ENCODE measurements at places on chromosomes 12 and 14.

- no peak for DNase-seq
Measured at GRCh38 chr14:57297852-57298251, 29.1 kb downstream of the AP5M1 start.

GRCh38 chr12:123908884-123909725, 63.5 kb downstream of the CCDC92 start:
- DNase-seq = no peak

DNA sequence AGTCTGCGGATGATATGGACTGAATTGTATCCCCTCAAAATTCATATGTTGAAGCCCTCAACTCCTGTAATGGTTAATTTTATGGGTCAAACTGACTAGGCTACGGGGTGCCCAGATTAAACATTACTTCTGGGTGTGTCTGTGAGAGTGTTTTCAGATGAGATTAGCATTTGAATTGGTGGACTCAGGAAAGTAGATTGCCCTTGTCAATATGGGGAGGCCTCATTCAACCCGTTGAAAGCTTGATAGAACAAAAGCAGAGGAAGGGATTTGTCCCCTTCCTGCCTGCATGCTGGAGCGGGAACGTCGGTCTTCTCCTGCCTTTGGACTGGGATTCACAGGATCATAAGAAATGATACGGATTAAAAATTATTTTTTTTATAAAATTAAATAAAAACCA, 84.5 kb downstream of the BBS10 start:
- no peak for DNase-seq

- no peak for DNase-seq
Measured at GRCh38 chr12:116233669-116234068, 43.8 kb downstream of the MED13L start.

DNA sequence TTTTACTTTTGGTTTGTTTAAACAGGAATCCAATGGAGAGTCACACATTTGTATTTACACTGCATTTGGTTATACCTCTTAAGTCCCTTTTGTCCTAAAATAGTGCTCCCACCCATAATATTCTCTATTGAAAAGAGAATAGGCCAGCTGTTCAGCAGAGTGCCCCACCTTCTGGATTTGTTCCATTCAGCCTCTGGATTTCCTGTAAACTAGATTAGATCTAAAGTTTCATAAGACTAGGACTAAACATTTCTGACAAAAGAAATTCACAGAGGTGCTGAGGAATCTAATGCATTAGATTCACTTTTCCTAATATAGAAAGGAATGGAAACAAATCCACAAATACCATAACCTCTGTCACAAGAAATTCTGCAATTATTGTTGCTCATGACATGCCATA, 38.1 kb downstream of the GCH1 start:
- no peak for DNase-seq

DNA sequence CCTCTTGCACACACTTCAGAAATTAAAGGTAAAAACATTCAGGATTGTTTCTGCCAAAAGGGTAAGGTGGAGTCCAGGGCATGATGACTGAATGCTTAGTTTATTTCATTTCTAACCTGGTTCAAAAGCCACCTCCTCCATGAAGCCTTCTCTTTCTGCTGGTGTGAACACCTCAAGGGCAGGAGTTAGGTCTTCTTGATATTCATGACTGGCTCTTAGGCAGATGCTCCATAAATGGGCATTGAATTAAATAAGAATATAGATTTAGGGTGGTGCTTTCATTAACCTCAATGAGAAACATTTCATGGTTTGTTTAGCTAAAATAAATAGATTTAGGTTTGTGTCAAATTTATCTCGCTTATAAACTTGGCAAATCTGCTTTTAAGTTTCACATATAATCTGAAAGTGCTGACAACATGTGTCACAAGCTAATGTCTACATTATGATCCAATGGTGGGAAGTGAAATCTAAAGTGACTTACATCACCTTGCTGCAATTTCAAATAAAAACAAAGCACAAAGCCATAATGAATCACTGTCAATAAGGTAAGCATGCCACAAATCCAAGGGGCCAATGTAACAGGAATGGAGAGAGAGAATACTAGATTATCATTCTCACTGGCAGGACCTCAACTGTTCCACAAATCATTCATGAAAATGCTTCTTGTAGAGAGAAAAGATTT, 72.7 kb upstream of the GRIP1 start:
- DNase-seq = no peak

DNA sequence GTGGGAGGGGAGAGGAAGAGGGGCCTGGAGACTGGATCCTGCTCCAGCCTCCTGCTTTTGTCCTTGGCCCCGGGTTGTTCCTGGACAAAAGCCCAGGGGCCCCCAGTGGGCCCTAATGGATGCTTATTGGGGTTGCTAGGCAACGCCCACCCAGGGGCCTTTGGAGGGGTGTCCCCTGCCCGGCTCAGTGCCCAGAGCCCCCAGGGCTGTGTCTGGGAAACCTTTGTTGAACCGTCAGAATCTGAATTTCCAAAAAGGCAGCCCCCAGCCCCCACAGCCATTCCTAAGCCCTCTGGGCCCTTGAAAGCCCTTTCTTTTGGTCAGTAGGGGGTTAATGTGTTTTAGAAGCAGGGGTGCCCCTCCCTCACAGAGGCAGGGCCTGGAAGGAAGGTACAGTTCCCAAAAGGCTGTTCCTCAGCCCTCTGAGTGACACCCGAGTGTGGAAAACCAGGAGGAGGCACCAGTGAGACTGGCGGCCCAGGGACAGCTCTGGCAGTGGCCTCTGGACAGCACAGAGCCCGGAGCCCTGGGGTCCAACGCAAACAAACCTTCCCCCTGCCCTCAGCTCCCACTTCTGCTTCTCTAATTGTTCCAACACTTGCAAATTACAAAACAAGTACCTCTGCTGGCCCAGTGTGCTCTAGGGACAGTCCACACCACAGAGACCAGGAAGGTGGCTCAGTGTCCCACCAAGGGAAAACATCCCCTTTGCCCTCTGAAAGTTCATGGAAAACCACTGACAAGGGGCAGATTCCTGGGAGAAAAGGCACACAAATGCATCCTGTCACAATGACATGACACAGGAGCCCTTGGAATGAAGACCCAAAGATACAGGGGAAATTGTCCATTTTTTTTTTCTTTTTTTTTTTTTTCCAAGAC, 19.4 kb downstream of the HHIPL1 start:
- DNase-seq = no peak

DNA sequence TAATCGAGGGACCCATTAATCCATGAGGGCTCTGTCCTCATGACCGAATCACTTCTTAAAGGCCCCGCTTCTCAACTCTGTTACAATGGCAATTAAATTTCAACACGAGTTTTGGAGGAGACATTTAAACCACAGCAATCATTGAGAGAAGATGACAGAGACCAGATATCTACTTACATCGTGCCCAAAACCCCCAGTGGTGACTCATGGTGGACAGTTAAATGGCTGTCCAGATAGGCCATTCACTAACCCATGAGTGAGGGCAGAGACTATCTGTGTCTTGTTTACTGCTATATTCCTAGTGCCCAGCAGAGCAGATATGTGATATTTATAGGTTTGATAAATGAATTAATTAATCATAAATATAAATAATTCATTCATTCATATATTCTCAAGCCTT, 20.0 kb upstream of the FLVCR2 start:
- no peak for DNase-seq

GRCh38 chr14:100317912-100318808, 5.0 kb upstream of the SLC25A47 start:
- DNase-seq = no peak

- DNase-seq = no peak
Measured at GRCh38 chr12:104604070-104604994, 147.6 kb downstream of the CHST11 start.

DNA sequence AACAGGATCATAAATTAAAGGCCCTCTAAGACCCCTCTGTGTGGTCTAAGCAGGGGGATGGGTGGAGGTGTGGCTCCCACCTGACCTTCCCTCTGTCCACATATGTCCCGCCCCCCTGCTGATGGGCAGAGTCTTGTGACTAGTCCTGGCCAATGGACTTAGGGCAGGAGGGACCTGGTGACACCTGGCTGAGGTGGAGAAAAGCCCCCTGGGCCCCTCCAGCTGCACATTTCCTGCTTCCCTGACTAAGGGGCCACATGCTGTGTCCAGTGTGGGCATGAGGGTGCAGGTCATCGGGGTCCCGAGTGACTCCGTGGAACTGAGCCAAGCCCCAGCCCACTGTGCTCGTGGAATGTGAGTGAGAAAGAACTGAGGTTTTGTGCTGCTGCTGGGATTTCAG, 254.7 kb downstream of the ADGRD1 start:
- no peak for DNase-seq

DNA sequence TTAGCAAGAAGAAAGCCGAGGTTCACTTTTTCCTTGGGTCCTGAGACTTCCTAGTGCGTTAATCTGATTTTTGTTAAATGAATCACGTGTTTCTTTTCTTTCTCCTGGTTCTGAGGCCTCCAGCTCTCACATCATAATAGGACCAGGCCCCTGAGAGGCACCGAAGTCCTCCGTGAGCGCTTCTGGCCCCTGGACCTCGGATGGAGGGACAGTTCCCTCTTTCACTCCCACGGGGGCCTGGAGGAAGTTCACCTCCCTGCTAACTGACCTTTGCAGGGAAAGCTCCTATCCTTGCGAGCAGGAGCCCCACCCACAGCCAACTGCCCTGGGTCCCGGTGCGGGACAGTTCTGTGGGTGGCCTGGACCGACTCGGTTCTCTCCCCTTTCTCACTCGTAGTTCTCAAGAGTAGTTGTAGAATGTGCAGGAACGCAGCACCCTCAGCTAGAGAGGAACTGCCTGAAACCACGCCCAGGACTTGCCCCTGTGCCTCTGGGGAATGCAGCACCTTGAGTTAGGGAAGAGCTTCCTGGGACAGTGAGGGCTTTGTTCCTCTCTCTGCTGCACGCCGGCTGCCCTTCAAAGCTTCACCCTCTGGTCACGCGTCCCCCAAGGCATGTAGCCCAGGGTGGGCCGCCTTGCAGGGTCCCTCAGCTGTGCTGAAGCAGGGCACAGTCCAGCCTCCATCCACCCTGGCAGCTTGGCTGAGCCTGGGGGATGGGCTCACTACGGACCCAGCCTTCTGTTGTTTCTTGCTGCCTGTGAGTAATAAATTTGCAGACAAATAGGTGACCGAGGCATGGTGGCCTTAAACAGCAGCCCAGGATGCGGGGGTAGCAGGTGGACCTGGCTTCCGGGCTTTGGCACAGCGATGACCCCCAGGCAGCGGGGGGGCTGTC, 264.6 kb downstream of the ADGRD1 start:
- DNase-seq = no peak

DNA sequence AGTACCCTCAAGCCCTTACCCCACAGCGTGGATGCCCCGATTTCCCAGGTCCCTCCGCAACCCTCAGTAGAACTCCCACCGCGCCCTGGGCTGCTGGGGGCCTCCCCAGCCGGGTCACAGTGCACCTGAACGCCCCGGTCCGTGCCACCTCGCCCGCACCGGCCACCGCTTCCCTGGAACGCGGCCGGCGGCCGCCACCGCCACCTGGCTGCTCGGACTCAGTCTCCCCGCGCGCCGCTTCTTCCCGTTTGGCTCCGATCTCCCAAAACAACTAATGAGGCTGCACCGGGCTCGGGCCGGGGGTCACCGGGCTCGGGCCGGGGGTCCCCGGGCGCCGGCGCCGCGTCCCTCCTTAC, 1.0 kb downstream of the ITPK1 start:
- no peak for DNase-seq

DNA sequence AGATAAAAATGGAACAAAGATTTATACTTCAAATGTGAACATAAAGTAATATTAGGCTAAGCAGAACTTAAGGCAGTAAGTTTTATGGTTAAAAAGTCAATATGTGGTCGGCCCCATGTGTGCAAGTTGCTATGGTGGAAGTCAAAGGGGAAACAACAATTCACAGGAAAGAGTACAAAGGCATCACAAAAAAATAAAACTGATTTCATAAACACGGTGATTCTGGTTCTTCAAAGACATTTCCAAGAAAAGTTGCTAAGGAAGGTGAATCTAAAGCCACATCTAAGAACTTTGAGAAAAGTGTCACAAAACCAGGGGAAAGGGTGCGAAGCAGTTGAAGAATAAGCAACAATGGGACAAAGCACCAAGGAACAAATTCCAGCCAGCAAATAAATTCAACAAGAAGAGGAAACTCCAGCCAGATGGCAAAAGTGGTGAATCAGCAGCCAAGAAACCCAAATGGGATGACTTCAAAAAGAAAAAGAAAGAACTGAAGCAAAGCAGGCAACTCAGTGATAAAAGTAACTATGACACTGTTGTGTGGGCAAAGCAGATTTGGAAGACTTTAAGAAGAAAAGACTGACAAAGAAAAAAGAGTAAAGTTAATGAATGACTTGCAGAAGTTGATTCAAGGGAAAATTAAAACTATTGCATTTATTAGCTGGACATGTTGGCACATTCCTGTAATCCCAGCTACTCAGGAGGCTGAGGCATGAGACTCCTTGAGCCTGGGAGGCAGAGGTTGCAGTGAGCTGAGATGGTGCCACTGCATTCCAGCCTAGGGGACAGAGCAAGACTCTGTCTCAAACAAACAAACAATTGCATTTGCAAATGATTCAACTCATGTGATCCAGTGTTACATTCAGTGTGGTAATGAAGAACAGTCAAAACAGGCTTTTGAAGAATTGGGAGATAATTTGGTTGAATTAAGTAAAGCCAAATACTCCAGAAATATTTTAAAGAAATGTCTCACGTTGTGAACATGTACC, 19.5 kb downstream of the PTGDR start:
- DNase-seq = no peak

GRCh38 chr12:24845615-24846014, 103.3 kb downstream of the BCAT1 start:
- no peak for DNase-seq

DNA sequence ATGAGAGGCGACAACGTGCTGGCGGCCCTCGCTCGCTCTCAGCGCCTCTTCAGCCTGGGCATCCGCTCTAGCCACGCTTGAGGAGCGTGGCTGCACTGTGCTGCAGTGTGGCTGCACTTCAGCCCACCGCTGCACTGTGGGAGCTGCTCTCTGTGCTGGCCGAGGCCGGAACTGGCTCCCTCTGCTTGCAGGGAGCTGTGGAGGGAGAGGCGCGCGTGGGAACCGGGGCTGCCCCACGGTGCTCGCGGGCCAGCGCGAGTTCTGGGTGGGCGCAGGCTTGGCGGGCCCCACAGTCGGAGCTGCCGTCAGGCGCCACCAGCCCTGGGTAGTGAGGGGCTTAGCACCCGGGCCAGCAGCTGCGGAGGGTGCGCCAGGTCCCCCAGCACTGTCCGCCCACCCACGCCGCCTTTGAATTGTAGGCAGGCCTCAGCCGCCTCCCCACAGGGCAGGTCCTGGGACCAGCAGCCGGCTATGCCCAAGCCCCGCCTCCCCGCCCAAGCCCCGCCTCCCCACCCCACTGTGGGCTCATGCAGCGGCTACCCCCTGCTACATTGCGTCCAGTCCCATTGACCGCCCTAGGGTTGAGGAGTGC, 974.2 kb downstream of the FSCB start:
- no peak for DNase-seq

GRCh38 chr14:67652189-67652588, 22.2 kb downstream of the VTI1B start:
- no peak for DNase-seq

DNA sequence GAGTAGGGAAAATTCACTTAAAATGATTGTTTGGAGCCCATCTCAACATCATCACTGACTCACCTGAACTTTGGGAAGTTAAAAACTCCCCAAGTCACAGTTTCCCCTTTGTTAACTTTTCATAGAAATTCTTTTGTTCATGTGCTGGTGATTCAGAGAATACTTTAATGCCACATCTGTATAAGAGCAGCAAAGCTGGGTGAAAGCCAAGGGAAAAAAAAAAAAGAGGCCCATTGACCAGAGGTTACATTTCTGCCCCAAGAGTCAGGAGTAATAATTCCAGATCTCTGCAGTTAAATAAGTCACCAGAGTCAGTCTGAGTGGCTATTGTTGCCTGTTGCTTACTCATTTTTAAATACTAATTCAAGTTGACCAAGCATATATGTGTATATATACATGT, 136.4 kb upstream of the LGR5 start:
- DNase-seq = no peak
